CD4-positive, alpha-beta T cell treated with Interleukin-4 for 1 hour (primary cell): ENCODE measurements at places on chromosomes 11 and 22.

GRCh38 chr11:76394411-76394810, 13.3 kb downstream of the GVQW3 start:
- DNase-seq, result no peak

- DNase-seq, result no peak
These were observed 68.0 kb downstream of the PGR start for GRCh38 chr11:101061606-101062005.

- no peak for DNase-seq
These were observed 7.5 kb downstream of the DIXDC1 start for GRCh38 chr11:111944651-111945051.

- DNase-seq, result no peak
These were observed 80.6 kb upstream of the E2F8 start for GRCh38 chr11:19321351-19321750.

- DNase-seq, result no peak
These were observed 132.6 kb upstream of the SERPIND1 start for GRCh38 chr22:20641198-20641892.

GRCh38 chr11:62383822-62384221, 35.0 kb upstream of the SCGB1A1 start:
- no peak for DNase-seq

DNA sequence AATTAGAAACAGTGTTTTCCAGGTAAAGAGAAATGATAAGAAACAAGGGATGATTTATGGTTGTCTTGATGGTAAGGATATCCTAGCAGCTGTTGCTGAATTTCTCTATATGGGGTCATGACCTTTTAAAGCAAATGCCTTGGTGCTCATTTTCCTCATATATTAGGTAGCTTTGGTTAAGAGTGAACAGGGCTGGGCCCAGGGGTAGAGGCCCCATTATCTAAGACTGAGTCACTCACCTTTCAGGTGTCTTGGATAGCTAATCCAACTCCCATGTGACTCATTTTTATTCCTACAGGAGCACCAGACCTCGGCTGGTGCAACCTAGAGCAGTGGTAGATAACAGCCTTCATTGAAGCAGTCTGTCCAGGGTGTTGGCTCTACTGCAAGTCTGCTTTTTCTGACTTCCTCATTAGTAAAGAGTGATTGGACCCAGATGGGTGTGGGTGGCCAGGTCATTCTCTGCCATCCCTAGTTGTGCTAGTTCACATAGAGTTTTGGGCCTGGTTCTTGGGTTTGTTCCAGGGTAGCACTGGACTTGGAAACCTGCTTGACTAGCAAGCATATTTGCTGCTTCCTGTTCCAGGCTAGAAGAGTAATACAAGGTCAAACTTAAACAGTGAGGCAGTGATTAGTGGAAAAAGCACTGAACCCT, 37.4 kb downstream of the CTNND1 start:
- DNase-seq, result no peak
